ENCODE measurements at places on chromosomes 2 and 18. TPM values are rescaled to one million over a fixed set of nuclear protein-coding genes. Genes with fewer than 3 reads are reported as not detected.

GRCh38 chr2:7693246-7694075 lies 776.2 kb downstream of the RNF144A start:
- DNase-seq = no peak

GRCh38 chr18:70284976-70285620 lies 3.7 kb upstream of the SOCS6 start:
- no peak for DNase-seq

Gene DSG1
- not detected for total RNA-seq

- no peak for DNase-seq
Measured at GRCh38 chr18:6311456-6312215, 103.1 kb downstream of the L3MBTL4 start.

DNA sequence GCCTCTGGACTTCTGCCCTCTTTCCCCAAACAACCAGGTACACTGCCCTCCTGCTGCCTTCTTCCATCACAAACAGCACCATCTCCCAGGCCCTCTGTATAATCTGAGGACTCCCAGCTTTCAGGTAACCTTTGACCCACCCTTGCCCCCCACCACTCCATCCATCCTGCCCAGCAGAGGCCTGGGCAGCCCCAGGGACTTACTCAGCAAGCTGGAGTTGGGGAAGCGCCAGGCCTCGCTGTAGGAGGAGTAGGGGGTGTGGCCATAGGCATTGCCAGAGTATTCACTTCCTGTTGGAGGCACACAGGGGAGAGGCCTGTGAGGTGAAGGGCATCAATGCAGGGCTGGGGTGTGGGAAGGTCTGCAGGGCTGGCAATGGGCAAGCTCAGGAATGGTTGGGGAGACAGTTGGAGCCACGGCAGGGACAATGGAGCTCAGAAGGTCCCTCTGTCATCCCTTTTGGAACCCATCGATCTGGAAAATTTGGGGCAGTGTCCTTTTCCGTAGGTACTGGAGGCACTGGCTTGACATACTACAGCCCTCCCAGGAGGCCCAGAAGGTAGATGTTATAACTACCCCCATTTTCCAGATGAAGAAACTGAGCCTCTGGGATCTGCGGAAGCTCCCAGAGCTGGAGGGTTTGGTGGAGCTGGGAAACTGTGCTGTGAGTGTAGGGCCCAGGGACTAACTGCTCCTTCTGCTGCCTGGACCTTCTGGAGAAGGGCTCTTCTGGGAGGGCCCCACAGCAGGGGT lies 46.3 kb downstream of the PSD4 start:
- DNase-seq = no peak

GRCh38 chr18:8381821-8382459 lies 227.3 kb upstream of the RAB12 start:
- no peak for DNase-seq

Gene STK36
- 24.6 TPM for total RNA-seq
